NCI-H1417 treated with DMSO at 0.1 percent for 48 hours (cell line): ENCODE measurements at places on chromosomes 4 and X.

- DNase-seq = no peak
Observed at GRCh38 chr4:110032603-110033002, 119.9 kb downstream of the EGF start.

DNA sequence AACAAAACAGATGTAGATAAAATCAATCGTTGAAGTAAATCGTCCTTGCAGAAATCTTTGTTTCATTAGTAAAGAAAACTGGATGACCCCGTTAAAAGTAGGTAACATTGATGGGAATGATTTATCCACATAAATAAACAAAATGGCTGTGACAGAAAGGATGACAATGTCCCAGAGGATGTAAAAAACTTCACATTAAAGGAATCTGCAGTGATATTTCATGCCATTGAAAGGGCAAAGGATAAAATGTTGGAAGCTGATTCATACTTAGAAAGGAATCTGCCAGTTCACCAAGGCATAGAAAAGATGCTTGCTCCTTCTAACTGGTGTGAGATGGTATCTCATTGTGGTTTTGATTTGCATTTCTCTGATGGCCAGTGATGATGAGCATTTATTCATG is 24.2 kb upstream of the EPGN start:
- no peak for DNase-seq

DNA sequence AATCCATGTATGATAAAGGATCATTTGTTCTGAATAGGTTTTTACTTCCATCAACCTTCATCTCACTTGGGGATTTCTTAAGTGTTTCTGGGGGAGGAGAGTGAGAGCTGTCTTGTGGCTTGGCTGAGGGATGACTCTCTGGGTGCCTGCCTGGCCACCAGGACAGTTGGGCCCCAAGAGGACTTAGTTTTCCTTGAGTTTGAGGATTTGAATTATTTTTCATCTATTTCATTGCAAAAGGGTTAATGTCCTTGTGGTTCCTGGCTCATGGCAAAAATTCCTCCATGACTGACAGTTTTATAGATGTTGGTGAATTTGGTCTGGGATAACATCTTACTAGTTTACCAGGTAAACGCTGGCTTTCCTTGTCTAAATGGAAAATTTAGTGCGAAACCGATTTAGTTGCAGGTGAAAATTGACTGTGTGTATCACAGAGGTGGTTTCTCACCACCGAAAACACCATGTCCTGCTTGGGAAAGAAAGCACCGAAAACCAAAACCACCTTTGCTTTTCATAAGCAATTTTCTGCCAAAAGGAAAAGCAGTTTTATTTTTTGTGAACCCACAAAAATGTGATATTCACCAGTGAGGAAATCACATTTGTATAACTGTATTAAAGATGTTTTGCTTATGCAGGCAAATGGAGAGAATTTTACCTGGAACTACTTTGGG is 331.3 kb upstream of the SFRP2 start:
- no peak for DNase-seq

- DNase-seq = peak; percentile 30
Observed at GRCh38 chr4:68175562-68176155, 46.0 kb upstream of the TMPRSS11F start.

- no peak for DNase-seq
Observed at GRCh38 chrX:130295519-130296296, 27.0 kb upstream of the ZNF280C start.

DNA sequence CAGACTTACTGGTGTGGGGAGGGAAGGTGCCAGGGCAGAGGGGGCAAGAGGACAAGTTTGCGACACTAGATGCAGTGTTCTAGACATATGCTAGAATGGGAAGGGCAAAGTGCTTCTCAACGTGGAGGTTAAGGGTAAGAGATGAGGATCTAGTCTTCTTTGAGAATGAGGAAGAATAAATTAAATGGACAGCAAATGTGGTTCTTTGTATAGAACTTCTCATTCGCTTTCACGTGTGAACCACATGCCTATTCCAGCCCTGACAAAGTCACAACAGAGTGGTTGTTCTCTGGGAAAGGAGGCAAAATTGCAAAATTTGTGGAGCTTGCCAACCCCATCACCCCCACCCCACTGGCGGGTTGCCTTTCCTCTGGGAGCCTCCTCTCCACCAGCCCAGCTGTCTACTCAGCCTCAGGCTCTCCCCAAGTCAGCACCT is 1.5 kb upstream of the ANXA5 start:
- no peak for DNase-seq

GRCh38 chrX:129983575-129984110 is 1.2 kb downstream of the BCORL1 start:
- DNase-seq = no peak

DNA sequence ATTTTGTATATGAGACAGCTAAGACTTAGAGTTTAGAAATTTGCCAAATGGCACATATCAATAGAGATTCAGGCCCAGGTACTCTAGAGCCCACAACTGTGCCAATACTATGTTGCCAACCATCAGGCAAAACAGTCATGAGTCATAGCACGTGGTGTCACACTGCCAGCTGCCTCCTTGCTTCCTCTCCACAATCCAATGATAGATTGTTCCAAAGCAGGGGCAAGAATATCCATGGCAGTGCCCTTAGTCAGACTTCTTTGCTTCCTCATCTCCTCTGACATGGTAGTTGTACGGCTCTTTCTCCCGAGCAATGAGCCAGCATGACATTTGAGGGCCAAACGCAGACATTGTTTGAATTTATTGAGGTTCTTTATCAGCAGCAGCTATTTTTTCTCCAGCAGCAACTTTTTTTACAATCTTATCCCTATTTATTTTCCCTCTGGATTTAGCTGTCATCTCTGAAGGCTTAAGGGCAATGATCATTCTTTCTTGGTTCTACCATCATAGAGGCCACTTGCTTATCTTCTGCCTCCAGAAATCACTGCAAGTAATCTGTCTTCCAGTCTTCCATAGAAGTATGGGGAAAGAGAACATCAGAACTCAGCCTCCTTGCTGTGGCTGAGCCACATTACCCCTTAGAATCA is 169.7 kb downstream of the COL4A6 start:
- DNase-seq = no peak

GRCh38 chr4:98262431-98262830 is 1.2 kb downstream of the RAP1GDS1 start:
- DNase-seq = no peak

DNA sequence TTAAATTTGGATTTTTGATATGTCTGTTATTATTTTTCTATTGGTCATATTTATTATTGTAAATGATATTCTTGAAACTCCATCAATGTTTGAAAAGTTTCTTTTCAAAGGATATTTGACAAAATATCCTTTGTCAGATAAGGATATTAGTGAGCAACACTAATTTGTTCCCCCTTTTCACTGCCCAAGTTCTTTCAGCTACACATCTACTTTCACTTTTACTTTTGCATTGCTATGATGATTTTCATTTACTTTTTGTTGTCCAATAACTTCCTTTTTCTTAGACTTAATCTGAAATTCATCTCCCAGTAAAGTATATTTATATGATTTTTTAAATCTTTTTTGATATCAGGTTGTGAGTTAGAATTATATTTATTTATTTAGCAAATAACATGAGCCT is 542.3 kb upstream of the ADGRL3 start:
- no peak for DNase-seq

DNA sequence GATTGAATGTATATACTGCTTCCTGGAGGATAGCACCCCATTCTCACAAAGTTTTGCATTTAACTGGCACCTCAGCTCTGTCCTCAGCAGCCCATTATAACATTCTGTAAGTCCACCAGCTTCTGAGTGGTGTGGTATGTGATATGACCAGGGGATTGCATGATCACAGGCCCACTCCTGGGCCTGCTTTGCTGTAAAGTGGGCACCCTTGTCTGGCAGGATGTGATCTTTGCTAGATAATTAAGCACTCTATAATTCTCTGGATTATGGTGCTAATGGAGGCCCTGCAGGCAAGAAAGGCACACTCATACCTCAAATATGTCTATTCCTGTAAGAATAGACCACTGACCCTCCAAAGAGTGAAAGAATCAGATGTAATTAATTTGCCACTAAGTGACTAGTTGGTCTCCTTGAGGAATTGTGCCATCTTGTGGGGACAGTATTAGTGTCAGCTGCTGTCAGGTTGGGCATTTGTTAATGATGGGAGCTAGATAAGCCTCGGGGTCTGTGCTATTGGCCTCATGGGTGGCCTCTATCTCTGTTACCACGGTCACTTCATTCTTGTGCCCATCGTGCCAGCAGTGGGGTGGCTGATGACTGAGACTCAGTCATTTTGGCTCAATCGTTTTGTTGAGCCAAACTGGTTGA is 2.2 kb upstream of the CFI start:
- peak; percentile 4 for DNase-seq

GRCh38 chr4:151013491-151013890 is 1.6 kb downstream of the LRBA start:
- no peak for DNase-seq

- DNase-seq = no peak
Observed at GRCh38 chr4:177119021-177119471, 190.6 kb upstream of the NEIL3 start.
